ENCODE measurements at places on chromosomes 2 and 18. TPM values are rescaled to one million over a fixed set of nuclear protein-coding genes. Genes with fewer than 3 reads are reported as not detected.

DNA sequence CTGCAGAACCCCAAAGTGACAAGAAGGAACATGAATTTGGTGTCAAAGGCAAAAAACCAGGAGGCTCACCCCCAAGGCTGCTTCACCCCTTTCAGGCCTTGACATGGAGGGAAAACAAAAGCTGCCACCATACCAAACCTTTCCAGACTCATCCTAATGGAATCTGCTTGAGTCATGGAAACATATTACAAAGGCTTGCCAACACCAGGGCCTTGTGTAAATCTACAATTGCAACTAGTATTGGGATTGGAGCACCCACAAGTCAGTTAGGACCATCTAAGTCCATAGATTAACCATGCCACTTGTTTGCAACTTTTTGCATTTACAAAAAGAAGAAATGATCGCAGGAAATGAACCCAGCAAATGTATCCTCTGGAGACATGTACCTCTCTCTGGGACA lies 297.6 kb downstream of the CDCA7 start:
- DNase-seq = no peak

GRCh38 chr2:64562148-64562784 lies 38.1 kb downstream of the AFTPH start:
- no peak for DNase-seq

DNA sequence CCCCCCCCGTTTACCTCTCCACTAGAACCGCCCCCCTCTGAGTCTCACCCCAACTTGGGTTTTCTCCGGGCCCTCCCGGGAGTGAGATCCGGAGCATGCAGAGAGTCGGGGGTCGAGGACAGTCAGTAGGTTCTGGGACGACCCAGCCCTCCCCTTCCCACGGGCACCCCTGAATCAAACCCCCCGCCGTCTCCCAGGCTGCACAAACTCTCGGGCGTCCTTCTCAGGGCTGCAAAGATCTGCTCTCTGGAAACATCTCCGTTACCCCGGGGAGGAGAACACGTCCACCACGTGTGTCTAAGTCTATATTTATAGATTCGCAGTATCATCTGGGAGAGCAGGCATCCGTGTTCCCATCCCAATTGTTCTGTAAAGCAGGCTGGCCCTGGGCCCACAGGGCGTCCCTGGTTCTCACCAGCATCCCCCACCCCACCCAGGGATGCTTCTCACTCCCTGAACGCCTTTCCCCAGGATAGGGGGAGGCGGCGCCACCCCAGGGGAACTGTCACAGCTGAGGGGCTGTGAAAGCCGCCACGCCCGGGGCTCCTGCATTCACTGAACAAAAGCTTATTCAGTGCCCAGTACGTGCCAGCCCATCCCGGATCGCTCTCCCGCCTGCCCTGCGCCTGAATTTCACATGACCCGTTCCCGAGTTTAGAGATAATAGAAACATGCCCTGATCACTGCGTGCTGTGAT lies 765 bp upstream of the DIPK1C start:
- no peak for DNase-seq

Gene RAX
- total RNA-seq = not detected

DNA sequence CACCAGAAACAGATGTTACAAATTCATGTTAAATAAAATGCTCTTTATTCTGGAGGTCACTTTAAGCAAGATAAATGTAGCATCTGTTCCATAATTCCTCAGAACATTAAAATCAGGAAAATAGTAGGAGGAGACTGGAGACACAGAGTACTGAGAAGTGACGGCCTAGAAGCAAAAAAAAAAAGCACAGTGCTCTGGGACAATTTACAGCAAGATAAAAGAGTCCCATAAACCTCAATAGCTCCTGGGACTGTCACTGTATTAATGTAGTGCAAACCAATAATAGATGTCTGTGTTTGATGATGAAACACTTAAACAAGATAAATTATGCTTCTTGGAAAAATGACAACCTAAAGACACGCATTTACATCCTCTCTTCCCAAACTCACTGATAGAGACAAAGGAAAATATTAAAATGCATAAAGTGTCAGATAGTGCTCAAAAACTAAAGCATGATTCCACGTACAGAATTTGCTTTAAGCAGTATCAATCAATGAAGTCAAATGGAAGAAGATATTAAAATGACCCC lies 338.8 kb upstream of the REG3G start:
- no peak for DNase-seq

DNA sequence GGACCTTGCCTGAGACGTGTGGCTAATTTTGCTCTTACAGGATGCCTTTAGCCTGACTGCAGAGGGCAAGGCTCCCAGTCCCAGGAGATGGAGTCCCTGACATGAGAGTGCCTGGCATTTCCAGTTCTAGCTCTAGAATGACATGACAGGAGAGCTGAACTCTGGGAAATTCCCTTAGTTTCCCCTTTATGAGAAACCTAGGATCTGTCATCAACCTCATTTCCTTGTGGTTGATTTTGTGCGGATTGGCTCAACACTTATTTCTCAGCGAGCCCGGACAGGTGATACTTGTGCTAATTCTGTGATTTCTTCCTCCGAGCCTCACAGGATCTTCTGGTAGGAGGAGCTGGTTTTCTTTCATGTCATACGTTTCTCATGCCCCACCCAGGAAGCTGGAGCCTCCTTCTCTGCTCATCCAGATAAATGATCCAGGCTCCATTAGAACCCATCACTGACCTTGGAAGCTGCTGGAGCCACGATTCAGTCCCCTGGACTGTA lies at the start of gene IL36G:
TSS of gene IL36G (plus strand) at position 448 of the 498 bp plus-strand sequence. CDS start 633 bp downstream, outside the sequence.
- no peak for DNase-seq

DNA sequence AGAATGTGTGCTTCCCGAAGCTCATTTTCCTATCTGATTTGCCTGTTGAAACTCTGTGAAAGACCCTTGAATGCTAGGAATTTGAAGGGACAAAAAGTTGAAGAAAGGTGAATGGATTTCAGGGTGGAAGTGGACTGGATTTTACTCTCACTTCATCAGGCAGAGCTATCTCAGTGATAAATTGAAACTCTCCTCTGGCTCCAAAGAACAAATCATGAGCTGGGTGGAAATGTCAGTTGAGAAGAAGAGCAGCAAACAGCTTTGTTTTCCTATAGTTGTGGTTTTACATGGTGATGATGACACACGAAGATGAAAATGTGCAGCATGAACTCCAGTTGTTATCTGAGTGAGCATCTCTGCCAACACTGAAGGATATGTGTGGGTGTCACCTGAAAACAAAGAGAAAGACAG lies 34.4 kb downstream of the CD28 start:
- DNase-seq = no peak
